ENCODE measurements at places on chromosomes 1 and 21.

DNA sequence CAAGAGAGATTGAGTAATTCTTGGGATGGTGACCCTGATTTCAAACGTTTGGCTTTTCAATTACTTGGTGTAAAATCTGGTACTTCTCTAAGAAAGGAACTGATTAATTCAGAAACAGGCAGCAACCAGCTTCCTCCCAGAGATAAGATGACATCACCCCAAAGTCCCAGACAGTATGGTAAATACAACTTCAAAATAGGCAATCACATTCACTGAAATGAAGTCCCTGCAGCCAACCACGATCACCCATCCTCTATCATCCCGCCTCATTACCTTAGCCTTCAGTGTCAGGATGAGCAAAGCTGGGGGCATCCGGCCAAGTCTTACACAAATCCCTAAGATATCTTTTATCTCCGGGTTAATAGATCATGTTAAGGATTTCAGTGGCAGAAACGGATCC is 26.4 kb upstream of the RUNX1 start:
- no peak for DNase-seq

- no peak for DNase-seq
These were observed 19.7 kb downstream of the OR6Y1 start for GRCh38 chr1:158534496-158534895.

- DNase-seq, result no peak
These were observed 26.1 kb downstream of the KRTAP20-3 start for GRCh38 chr21:30668776-30669175.

DNA sequence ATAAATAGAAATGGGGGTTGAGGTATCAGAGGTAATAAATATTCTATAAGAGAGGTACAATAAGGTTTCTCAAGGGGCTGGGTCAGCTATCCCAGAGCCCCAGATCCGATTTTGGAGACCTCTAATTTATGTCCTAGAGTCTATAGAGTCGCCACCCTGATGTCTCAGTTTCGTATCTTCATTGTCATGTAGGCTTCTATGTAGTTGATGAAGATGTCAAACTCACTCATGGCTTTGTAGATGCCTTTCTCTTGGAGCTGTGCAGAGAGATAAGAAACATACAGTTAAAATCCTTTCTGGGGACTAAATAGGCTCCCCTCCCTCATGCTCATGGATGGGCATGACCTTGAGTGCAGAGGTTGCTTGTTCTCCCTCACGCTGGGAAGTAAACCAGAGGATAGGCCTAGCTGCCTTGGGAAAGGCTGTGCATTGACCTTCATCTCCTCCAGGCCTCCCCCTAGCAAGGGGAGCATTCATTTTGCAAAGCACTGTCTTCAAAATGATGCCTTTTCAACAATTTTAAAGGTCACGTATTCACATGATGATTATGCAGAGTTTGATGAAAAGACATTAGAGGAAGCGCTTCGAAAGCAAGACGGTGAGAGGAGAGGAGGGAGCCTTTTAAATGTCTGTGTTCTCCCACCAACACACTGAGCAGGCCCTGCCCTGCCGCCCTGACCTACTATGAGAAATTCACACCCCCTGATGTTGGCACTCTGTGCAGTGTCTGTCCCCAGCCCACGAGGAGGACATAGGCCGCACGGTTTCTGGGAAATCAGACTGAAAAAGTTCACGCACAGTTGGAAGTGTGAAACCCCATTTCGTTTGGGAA is 1.9 kb upstream of the IL19 start:
- no peak for DNase-seq
